Trophoblast cell (in vitro differentiated cells and primary cell): ENCODE measurements at places on chromosomes 6 and 20.

- DNase-seq, result no peak
Measured at GRCh38 chr6:117919275-117919674, 12.2 kb downstream of the SLC35F1 start.

- DNase-seq, result no peak
Measured at GRCh38 chr6:75249837-75250236, 6.2 kb upstream of the COX7A2 start.

- DNase-seq, result no peak
Measured at GRCh38 chr6:43242908-43243663, at the start of gene TTBK1. Gene TTBK1 (plus strand): TSS chr6:43243481. CDS start chr6:43246661, 3,180 bp downstream.

DNA sequence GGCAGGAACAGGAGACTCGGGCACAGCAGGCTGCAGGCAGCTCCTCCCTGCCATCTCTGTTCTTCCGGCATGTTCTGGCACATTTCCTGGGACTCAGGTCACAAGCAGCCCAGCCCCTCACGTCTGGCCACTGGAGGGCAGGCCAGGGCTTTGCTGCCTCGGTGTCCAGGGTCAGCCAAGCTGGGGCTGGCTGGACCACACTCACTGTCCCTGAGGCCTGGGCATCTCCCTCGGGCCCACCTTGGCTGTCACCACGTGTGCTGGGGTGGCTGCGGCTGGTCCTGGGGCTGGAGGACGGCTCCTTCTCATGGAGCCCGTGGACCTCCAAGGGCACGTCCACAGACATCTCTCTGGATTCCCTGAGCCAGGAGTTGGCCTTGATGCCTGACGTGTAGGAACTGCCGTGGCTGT is 18.5 kb downstream of the FRMD1 start:
- DNase-seq, result peak; percentile 65

DNA sequence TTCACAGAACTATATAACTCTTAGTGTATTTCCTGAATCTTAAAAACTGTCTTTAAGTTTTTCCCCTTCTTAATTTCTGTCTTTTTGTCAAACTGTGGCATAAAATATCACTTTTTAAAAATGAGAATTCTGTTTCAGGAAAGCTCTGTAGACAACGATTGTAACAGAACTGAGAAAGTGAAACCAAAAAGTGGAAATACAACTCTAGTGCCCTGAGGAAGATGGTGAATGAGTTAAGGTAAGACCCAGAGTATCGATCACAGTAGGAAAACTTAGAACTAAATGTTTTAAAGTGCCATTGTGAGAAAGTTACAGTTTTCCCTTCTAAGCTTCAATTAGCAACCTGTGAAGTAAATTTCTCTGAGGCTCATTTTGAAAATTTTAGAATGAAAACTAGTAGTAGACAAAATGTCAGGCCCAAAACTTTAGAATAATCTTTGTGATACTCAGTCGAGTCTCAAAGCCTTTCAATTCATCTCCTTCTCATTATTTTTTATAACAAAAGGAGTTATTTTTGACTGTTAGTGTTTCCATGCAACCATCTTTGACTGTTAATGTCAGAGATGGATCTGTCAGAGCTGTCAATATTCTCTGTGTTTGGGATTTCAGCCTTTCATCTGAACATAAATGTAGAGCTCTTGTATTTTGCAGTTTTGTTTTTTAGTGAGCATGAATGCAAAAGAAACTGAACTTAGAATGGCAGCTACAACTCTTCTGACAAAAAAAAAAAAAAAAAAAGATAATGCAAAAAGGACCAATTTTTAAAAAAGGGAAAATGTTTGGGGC is 19.0 kb upstream of the TRDN start:
- DNase-seq, result no peak

DNA sequence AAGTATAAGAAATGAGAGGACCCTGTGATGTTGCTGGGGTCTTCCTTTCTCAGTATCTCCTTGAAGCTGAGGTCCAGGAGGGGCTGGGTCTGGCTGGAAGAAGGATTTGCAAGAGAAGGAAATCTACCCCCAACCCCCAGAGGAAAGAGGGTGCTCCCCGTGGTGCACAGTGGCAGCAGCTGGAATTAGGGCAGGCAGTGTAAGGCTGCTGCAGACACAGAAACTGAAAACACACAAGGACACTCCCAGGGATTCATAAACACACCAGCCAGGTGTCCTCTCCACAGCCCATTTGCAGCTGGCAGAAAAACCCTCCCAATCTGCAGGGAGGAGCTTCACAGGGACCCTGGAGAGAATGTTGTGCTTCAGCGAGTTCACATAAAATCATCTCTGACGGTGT is 297.2 kb downstream of the CDH26 start:
- DNase-seq, result no peak

DNA sequence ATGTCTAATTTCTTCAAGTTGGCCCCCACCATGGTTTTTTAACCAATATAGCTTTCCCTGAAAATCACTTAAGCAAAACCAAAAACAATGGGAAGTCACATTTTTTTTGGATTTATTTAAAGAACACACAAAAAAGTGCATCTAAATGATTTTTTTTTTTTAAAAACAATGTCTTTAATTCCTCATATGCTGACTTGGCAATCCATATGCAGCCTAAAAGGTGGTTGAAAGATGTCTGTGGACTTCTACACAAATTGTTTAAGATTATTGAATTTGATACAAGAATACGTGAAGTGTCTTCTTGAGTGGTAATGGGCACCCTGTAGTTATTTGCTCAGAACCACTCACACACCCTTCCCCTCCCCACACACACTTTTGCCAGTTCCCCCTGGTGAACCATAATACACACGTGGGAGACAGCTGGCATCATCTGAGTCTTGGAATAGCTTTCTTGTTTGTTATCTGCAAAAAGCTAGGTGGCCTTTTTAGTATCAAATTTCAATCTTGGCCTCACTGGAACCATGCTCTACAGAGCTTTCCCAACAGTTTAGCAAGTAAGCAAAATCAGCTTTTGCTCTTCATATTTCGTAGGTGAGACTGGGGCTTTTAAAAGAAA is 60.9 kb upstream of the TULP1 start:
- no peak for DNase-seq

GRCh38 chr6:132107896-132108295 is 156.7 kb upstream of the CCN2 start:
- no peak for DNase-seq

GRCh38 chr20:25457886-25458680 is 50.6 kb downstream of the GINS1 start:
- DNase-seq, result no peak

DNA sequence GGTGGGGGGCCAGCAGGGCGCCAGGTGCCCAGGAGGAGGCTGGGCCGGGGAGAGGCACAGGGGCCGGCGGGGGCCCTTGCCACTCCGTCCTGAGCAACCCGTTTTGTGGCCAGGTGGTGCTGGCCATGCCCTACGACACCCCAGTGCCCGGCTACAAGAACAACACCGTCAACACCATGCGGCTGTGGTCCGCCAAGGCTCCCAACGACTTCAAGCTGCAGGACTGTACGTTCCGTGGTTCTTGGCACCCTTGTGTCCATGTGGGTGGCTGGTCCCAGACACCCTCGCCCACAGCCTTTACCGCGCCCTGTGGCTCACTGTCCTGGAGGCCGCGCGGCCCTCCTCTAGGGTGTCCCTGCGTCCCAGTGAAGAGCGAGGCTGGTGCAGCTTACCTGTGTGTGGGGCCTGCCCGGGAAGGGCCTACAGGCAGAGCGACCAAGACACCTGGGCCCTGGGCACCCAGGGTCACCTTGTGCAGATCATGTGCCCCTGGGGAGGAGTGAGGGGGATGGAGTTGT is 28.7 kb downstream of the PYGB start:
- no peak for DNase-seq

GRCh38 chr6:165713845-165714466 is 50.9 kb upstream of the PDE10A start:
- DNase-seq, result no peak

GRCh38 chr6:11632795-11633511 is 95.4 kb downstream of the TMEM170B start:
- no peak for DNase-seq

DNA sequence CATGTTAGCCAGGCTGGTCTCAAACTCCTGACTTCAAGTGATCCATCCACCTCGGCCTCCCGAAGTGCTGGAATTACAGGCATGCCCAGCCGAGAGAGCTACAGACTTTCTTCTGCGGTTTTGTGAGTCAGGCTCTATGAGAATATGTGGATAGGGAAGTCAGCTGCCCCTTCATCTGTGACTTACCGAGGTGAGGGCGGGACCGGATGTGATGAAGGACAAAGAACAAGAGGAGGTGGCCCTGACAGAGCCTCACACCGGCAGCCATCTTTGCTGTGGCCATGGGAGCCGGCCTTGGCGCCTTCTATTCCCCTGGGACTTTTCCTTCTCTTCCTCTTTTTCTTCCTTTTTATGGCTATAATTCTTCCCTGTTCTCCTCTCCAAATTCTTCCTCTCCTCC is 67.0 kb downstream of the IYD start:
- peak; percentile 75 for DNase-seq

- no peak for DNase-seq
Measured at GRCh38 chr6:151698931-151699700, 108.4 kb upstream of the ESR1 start.

DNA sequence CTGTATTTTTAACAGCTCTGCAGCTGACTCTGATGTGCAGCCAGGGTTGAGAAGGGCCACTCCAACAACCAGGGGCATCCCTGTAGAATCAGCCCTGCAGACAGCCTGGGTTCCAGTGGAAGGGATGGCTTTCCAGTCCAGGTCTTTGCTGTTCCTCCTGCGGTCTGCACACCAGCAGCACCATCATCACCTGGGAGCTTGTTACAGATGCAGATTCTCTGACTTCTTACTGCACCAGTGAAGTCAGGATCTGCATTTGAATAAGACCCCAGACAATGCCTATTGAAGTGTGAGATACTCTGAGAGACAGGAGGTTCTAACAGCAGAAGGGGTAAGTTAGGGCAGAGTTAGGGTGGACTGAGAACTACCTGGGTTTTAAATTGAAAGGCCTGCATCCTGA is 151.3 kb downstream of the F13A1 start:
- no peak for DNase-seq

DNA sequence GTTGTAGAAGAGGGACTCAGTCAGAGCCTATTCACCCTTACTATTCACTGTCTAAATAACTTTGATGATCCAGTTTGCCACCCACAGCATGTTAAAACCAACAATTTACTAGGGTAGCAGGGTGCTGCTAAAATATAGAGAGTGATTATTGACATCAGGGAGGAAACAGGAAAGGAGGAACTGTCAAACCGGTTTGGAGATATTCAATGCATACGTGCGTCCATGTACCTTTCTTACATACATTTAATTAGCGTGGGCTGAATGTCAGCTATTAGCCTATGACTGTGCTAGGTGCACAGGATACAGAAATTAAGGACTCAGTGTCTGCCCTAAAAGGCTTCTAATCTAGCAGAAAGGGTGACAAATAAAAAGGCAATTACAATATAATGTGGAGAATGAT is 57.2 kb downstream of the IL20RA start:
- no peak for DNase-seq

DNA sequence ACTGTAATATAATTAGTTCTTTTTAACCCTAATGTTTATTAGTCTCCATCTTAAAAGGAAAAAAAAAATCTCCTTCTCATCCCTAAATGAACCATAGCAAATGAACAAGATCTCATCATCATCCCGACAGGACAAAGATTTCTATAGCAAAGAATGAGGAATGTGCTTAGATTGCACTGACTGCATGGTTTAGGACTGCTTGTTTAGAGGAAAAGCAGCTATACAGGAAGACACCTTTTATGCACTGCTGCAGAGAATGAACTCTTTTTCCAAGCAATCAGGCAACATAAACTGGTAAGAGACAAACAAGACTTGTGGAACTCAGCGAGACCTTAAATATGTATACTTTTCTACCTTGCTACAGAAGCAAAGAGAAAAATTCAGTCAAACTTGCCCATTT is 26.8 kb downstream of the CSNK2A1 start:
- DNase-seq, result no peak

DNA sequence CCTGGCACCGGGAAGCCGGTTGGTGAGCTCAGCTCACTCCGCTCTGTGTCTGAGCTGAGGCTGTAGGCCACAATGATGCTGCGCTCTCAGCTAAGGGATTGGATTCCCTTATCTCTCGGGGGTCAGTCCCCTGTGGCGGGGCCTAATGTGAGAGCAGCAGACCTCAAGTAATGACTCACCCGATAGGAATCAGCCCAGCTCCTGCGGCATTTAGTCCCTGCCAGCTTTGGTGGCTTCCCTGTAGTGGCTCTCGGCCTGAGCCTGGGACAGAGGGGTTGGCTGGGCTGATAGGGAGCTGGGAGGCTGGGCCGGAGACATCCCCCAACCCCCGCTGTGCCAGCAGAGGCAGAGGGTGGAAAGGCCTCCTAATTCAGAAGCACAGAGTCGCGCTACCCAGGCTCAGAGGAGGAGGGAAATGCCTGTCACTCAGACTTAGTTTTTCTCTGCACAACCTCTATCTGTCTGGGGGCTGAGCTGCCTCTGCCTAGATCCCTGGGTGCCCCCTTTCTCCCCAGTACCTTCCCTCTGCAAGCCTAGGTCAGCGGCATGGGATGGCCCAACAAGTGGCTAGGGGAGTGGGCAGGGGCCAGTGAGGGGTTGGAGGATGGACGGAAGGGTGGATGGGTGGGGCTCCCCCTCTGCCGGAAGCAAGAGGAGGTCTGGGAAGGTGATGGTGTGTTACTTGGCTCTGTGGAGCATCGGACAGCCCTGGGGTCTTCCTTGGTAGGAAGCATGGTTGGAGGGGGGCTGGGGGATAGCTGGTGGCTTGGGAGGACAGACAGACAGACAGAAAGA is 92.2 kb downstream of the CDH22 start:
- no peak for DNase-seq

- no peak for DNase-seq
Measured at GRCh38 chr20:49210101-49210756, 9.0 kb upstream of the DDX27 start.

DNA sequence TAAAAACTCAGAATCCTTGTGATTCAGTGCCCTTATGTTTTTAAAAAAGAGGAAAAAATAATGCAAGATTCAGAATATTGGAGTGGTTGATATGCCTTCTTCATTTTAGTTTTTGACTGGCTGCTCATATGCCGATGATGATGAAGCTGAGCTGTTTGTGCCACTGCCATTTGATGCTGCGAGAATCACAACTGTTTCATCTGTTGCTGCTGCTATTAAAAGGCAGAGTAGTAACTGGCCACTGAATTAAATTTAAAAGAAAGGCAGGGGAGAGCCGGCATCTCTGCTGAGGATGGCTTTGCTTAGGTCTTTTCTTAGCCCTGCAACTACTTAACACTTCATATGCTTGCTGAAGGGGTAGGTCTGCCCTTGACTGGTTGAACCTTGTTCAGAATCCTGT is 33.1 kb downstream of the CDS2 start:
- no peak for DNase-seq

DNA sequence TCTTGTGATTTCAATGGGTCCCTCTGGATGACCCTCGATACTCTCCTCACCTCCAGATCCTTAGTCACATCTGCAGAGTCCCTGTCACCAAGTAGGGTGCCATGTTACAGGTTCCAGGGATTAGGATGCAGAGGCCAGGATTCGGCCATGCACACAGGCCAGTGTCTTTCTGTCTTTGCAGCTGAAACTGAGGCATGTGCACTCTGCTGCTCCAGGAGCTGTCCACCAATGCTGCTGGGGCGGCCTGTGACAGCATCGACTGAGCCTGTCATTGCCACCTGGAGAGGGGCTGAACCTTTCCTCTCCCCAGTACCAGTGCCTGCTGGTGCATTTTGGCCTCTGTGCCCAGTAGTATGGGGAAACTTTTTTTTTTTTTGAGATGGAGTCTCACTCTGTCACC is 4.4 kb upstream of the RBM38 start:
- DNase-seq, result no peak

GRCh38 chr6:38846844-38847243 is 131.7 kb downstream of the DNAH8 start:
- DNase-seq, result no peak

- DNase-seq, result peak; percentile 75
Measured at GRCh38 chr6:1952740-1953360, 292.6 kb downstream of the GMDS start.

GRCh38 chr6:135461208-135461607 is 36.3 kb downstream of the AHI1 start:
- DNase-seq, result no peak

GRCh38 chr20:21322921-21323331 is 19.8 kb downstream of the XRN2 start:
- DNase-seq, result no peak
